ENCODE measurements at places on chromosomes 2 and 18.

- DNase-seq, result no peak
Measured at GRCh38 chr18:25898965-25899364, 191.4 kb downstream of the SS18 start.

GRCh38 chr2:70850925-70851324 is 15.3 kb upstream of the CD207 start:
- no peak for DNase-seq

DNA sequence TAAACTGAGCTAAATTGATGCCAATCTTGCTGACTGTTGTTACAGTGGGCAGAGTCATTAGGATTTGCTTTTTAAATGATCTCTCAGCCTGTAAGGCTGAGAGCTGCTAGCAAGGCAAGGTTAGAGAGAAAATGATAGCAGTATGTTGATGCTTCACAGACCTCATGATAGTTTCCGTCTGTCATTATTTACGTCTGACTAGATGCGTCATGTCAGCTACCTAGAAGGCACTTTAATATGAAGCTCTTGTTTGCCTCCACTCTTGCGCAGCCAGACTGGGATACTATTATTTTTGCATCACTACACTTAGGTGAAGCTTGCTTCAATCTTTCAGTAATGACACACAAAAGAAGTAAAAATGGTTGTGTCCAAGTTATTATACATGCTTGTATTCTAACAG is 313.8 kb downstream of the LNPK start:
- no peak for DNase-seq

GRCh38 chr2:152730591-152731333 is 12.3 kb downstream of the ARL6IP6 start:
- DNase-seq, result peak; percentile 73

- DNase-seq, result no peak
Measured at GRCh38 chr2:53210538-53210937, 557.1 kb upstream of the CHAC2 start.

GRCh38 chr2:241924069-241924908 is 54.8 kb downstream of the RTP5 start:
- DNase-seq, result peak; percentile 69

- DNase-seq, result no peak
Measured at GRCh38 chr2:204665207-204665606, 119.9 kb downstream of the PARD3B start.

DNA sequence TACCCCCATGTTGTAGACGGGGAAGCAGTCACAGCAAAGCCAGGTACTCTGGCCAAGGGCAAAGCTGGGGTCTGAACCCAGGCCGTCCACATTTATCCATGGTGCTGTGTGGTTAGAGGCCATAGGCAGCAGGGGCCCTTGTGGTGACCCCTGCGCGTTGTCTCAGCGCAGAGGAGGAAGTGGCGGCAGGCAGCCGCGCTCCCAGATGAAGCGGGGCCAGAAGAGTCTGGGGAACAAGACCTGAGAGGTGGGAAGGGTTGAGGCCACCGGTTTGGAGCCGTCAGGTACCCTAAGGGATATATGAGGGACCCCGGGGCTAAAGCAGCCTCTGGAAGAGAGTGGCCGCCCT is 770 bp downstream of the ZNF396 start:
- DNase-seq, result peak; percentile 70

GRCh38 chr2:235757212-235757611 is 263.4 kb downstream of the AGAP1 start:
- DNase-seq, result no peak

DNA sequence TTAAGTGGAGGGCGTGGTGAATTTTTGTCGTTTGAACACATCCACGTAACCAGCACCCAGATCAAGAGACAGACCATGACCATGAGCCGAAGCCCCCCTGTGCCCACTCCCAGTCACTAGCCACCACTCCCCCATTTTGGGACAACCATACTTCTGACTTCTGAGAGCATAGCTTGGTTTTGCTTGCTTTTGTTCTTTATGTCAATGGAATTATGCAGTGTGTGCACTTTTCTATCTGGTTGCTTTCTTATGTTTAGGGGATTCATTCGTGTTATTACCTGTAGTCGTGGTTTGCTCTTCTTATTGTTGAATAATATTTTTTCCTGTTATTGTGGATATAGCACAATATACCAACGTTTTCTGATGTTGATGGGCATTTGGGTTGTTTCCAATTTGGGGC is 141.7 kb downstream of the GLI2 start:
- no peak for DNase-seq

DNA sequence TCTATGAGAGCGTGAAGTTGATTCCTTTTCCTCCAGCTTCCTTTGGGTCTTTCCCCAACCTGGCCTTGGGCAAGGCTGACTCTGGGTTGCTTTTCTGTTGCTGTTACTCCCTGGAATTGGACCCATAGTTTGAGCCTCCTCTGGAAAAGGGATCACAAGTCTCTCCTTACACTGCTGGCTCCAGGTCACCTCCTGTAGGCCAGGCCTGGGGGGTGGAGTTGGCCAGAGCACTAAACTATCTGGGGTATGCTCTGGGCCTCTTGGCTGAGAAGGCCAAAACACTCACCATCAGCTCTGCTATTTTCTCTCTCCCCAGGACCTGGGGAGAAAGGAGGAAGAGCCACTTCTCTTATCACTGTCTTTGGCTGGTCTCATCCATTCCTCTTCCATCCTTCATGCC is 56.5 kb upstream of the NCOA1 start:
- no peak for DNase-seq

DNA sequence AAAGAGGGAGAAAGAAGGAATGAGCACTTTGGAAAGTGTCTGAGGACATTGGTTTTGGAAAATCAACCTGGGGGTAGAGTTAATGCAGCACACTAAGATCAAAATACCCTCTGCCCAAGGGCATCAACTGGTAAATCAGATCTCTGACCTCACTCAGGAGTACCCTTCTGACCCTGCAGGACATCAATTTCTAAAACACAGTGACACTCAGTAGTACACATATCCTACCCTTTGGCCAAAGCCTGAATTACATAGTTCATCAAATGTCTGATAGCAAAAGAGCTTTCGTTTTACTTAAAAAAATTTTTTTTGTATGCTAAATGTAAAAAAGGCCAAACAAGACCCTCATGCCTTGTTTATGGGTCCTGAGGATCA is 118.4 kb upstream of the CTNNA2 start:
- DNase-seq, result no peak

DNA sequence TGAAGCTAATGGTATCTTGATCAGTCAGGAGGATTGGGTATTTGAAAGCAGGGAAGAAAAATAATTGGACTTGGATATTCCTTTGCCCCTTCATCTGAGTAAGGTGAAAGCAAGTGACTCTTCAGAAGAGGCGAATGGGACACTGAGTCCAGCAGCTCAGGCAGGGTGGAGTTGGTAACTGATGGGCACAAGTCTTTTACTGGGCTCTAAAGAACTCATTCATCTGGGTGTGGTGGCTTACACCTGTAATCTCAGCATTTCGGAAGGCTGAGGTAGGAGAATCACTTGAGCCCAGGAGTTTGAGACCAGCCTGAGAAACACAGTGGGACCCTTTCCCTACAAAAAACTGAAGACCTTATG is 11.2 kb downstream of the CFLAR start:
- no peak for DNase-seq

DNA sequence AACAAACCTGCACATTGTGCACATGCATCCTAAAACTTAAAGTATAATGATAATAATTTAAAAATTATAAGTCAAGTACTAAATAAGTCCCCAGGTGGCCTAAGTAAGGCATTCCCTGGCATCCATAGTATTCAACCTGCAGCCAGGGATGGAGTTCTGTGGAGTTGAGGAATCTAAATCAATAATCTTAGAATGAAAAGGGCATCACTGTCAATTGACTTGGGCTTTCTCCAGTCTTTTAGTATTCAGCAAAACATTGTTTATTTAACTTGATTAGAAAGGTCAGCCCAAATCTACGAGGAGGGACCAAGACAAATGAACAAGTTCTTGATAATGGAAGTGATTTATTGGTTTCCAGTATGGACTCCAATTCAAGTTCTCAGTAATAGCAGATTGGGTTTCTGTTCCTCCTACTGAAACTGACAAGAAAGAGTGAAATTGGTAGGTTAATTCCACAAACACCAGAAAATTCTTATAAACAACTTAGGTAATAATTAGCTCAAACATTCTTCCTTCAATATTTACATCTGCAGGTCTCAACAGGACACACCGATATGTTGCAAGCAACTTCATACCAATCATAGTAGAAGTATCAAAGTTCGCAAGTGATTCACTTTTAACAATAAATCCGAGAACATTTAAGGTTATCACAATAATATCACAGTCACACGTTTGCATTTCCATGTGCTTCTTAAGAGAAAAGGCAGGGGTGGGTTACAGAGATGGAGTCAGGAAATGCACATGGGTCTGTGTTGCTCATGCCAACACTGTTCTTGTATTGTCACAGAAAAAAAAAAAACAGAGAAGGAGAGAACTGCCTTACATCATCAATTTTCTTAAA is 51.7 kb upstream of the EHBP1 start:
- no peak for DNase-seq

DNA sequence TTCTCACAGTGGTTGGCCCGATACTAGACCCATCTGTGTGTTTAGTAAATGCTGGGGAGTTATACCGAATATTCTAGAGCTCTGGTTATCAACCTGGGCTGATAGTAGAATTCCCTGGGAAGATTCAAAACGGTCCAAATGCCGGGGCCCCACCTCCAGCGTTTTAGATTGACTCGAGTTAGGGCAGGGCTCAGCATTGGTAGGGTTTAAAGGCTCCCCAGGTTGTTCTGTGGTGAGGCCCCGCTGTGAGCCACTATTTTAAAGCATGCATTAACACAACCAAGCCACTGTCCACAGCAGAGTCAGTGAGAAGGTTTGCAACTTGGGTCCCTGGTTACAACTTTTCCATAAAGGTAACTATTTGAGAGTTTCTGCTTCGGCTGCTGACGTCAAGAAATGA is 73.6 kb downstream of the DYSF start:
- DNase-seq, result no peak

GRCh38 chr2:71746946-71747501 is 293.7 kb downstream of the DYSF start:
- peak; percentile 71 for DNase-seq

- DNase-seq, result no peak
Measured at GRCh38 chr2:67399831-67400489, 2.8 kb downstream of the ETAA1 start.

DNA sequence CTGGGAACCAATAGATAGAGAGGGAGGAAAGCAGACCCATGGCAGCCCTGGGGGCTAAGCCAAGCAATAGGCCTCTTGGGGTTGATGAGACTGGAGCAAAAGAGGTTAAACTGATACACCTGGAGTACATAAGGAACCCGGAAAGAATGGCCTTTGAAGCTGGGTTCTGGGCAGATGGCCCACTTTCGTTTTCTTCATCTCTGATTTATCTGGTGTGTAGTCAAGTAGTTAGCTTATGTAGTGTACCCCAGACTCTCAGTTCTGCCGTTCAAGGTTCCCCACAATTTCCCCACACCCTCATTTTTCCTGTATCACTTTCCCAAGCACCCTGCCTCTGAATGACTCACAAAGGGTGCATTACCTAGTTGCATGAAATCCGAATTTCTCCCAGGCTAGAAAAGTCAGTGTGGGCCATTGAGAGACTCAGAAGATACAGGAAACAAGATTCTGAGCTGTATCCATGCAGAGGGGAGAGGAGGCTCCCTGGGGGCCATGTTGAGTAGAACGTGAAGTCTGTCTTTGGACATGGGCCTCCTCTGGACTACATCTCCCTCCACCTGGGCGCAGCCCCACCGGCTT is 235.0 kb downstream of the LOXHD1 start:
- DNase-seq, result no peak

GRCh38 chr2:105600602-105600948 is 144.1 kb upstream of the NCK2 start:
- no peak for DNase-seq
